SJSA1 (cell line): ENCODE measurements at places on chromosomes 16 and 17.

- DNase-seq = no peak
These were observed 51.8 kb upstream of the IL34 start for GRCh38 chr16:70594569-70594968.

DNA sequence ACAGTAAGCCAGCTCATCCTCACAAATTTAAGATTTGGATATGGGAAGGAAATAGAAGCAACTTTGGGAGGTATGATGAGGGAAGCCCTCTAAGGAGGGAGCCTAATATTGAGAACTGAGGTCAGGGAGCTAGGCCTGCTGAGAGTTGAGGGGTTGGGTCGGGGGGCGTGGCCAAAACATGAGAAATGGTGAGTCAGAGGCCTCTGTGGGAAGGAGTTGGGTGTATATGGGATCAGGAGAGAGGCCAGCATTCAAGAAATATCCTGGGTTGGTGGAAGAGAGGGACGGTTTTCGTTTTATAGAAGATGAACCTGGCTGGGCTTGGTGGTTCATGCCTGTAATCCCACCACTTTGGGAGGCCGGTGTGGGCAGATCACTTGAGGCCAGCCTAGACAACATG lies 48.4 kb downstream of the CLEC16A start:
- DNase-seq = peak; percentile 81

GRCh38 chr16:57518520-57518919 lies 17.9 kb downstream of the CCDC102A start:
- DNase-seq = no peak

- no peak for DNase-seq
These were observed 44.9 kb upstream of the CACNG5 start for GRCh38 chr17:66789961-66790437.

GRCh38 chr16:22674832-22675191 lies 139.2 kb upstream of the HS3ST2 start:
- DNase-seq = no peak

GRCh38 chr17:48330421-48330820 lies 99.6 kb downstream of the SKAP1 start:
- DNase-seq = no peak

GRCh38 chr16:54443352-54443751 lies 156.8 kb upstream of the IRX3 start:
- DNase-seq = no peak

GRCh38 chr17:7484919-7485377 lies 782 bp downstream of the POLR2A start:
- no peak for DNase-seq

GRCh38 chr16:29315916-29316517 lies 90.5 kb downstream of the NPIPB11 start:
- no peak for DNase-seq

DNA sequence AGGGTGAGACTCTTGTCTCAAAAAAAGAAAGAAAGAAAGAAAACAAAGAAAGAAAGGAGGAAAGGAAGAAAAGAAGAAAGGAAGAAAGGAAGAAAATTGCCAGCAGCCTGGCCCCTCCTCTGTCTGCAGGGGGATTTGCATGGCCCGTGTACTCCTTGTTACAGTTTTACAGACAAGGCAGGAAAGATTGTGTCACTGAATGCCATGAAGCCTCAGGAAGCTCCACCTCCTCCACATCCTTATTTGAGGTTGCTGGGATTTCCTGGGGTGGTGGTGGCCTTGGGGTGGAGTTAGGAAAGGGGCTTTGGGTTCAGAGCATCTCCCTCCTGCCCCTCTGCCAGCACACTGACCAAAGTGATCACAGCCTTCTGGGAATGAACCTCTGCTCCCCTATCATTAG lies 23.6 kb downstream of the CFAP20 start:
- no peak for DNase-seq
